Mammary epithelial cell (primary cell): ENCODE measurements at places on chromosomes 12 and 14. TPM values are rescaled to one million over a fixed set of nuclear protein-coding genes. Genes with fewer than 3 reads are reported as not detected.

The GYS2 gene
- total RNA-seq = not detected in 2 replicates

- DNase-seq = peak; percentile 27
These were observed 38.7 kb downstream of the SH2B3 start for GRCh38 chr12:111444314-111444924.

GRCh38 chr14:99267837-99268781 is 3.9 kb downstream of the BCL11B start:
- no peak for DNase-seq

DNA sequence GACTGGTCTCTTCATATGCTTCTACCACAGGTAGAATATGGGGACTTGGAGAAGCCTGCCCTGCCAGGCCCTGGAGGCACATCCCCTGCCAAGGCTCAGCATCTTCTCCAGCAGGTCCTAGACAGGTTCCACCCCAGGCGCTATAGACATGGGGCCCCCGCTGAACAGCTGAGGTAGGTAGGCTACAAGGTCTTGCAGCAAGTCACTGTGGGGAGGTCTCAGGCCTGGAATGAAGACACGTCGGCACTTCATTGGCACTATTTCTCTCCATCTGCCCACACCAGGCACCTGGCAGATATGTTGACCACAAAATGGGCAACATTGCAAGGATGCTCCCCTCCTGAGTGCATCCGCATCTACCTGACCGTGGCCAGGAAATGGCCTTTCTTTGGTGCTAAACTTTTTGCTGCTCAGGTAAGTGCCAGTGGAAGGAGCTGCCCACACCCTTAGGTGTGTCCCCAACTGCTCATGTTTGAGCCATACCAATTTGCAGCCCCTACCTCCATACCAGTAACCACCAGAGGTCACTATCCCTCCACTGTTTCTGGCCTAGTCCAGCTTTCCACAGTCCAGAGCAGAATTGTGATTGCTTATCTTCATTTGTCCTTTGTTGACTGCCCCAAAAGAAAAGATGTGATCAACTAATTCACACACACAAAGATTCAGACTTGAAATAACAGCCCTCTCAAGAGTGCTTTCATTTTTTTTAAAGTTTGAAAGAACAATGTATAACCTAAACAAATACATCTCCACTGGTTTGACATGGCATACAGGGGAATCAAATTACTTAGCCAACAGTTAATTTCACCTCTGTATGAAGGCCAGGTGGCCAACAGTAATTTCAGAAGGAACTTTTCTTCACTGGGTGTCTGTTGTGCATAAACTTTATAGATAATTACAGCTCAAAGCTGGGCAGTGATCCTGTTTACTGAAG is 16.1 kb downstream of the PIGH start:
- peak; percentile 32 for DNase-seq

- DNase-seq = no peak
These were observed 12.2 kb upstream of the PCED1B start for GRCh38 chr12:47067176-47067575.

- DNase-seq = no peak
These were observed 45.7 kb downstream of the TRAFD1 start for GRCh38 chr12:112170971-112171596.

GRCh38 chr14:56810147-56810719 is at the start of gene OTX2:
TSS of gene OTX2 (minus strand) at chr14:56810479. CDS start at chr14:56805456, 5,023 bp downstream.
- DNase-seq = no peak
